ENCODE measurements at places on chromosomes 5 and 9.

GRCh38 chr5:172530406-172530805 is 76.1 kb upstream of the SH3PXD2B start:
- H3K4me3 ChIP-seq: no peak overlapping the region
- DNase-seq: no peak
- no peaks in the 10 kb centered on the region for H3K36me3 ChIP-seq

DNA sequence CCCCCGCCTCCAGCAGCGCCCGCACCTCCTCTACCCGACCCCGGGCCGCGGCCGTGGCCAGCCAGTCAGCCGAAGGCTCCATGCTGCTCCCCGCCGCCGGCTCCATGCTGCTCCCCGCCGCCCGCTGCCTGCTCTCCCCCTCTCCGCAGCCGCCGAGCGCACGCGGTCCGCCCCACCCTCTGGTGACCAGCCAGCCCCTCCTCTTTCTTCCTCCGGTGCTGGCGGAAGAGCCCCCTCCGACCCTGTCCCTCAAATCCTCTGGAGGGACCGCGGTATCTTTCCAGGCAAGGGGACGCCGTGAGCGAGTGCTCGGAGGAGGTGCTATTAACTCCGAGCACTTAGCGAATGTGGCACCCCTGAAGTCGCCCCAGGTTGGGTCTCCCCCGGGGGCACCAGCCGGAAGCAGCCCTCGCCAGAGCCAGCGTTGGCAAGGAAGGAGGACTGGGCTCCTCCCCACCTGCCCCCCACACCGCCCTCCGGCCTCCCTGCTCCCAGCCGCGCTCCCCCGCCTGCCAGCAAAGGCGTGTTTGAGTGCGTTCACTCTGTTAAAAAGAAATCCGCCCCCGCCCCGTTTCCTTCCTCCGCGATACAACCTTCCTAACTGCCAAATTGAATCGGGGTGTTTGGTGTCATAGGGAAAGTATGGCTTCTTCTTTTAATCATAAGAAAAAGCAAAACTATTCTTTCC is 19.3 kb downstream of the CDKN2A start:
- peak overlapping the region; percentile 84 for H3K27ac ChIP-seq
- H3K4me1 ChIP-seq: peaks cover 24% of the 10 kb centered on the region
- peak overlapping the region; percentile 83 for H3K4me3 ChIP-seq

- H3K27ac ChIP-seq: no peak overlapping the region
- peaks cover 21% of the 10 kb centered on the region for H3K4me1 ChIP-seq
- H3K4me3 ChIP-seq: no peak overlapping the region
- H3K27me3 ChIP-seq: no peaks in the 10 kb centered on the region
- DNase-seq: no peak
These were observed 104.1 kb upstream of the ZNF462 start for GRCh38 chr9:106758911-106759310.

DNA sequence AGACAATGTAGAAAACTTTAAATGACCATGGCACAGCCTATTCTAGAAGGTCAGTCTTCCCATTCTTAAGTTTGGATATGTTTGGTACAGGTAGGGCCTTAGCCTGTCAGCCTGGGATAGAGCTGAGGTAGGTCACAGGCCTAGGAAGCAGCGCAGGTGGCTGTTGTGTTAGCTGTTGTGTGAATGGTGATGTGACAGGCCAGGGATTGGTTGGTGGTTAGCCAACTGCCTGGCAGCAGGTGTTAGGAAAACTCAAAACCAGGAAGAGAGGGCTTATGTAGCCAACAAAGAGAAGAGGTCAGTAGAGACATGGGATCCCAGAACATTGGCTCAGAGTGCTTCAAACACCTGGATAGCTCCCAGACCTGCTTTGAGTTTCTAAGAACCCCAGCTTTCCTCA is 84.2 kb downstream of the FBXO38 start:
- no peak overlapping the region for H3K27ac ChIP-seq
- H3K36me3 ChIP-seq: no peaks in the 10 kb centered on the region
- no peak overlapping the region for H3K4me3 ChIP-seq
- no peaks in the 10 kb centered on the region for H3K27me3 ChIP-seq
- no peak for DNase-seq
- no peaks in the 10 kb centered on the region for H3K4me1 ChIP-seq

GRCh38 chr9:135353935-135354334 is 125.6 kb upstream of the PPP1R26 start:
- DNase-seq: no peak
- H3K4me1 ChIP-seq: peaks cover 10% of the 10 kb centered on the region
- no peak overlapping the region for H3K4me3 ChIP-seq
- H3K27ac ChIP-seq: no peak overlapping the region

DNA sequence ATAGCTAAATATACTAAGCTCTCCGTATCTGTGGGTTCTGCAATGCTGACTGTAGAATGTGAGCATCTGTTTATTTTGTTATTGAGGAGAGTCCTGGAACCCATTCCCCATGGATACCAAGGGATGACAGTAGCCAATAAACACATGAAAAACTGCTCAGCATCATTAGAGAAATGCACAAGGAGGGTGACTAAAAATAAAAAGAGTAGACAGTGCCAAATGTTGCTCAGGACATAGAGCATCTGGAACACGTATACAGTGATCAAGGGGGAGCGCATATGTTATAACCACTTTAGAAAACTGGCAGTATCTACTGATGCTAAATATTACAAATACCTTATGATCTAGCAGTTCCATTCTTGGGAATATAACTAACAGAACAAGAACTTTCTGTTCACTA is 31.0 kb downstream of the MARCHF6 start:
- H3K27ac ChIP-seq: no peak overlapping the region
- no peaks in the 10 kb centered on the region for H3K27me3 ChIP-seq
- peaks cover 38% of the 10 kb centered on the region for H3K36me3 ChIP-seq
- no peak for DNase-seq

GRCh38 chr5:57442080-57442839 is 40.4 kb downstream of the ACTBL2 start:
- no peaks in the 10 kb centered on the region for H3K36me3 ChIP-seq
- H3K4me1 ChIP-seq: peaks cover 54% of the 10 kb centered on the region

- peaks cover 7% of the 10 kb centered on the region for H3K36me3 ChIP-seq
- no peaks in the 10 kb centered on the region for H3K27me3 ChIP-seq
- H3K4me3 ChIP-seq: peak overlapping the region; percentile 89
- H3K27ac ChIP-seq: peak overlapping the region; percentile 96
These were observed 547 bp downstream of the CLTA start for GRCh38 chr9:36191290-36191645.

- no peak for DNase-seq
- no peaks in the 10 kb centered on the region for H3K36me3 ChIP-seq
- H3K27ac ChIP-seq: no peak overlapping the region
- peaks cover 4% of the 10 kb centered on the region for H3K4me1 ChIP-seq
- no peaks in the 10 kb centered on the region for H3K27me3 ChIP-seq
These were observed 12.7 kb upstream of the THG1L start for GRCh38 chr5:157718519-157718918.

GRCh38 chr5:174790906-174791305 is 66.5 kb downstream of the MSX2 start:
- H3K27me3 ChIP-seq: no peaks in the 10 kb centered on the region
- peak overlapping the region; percentile 72 for H3K27ac ChIP-seq
- H3K4me1 ChIP-seq: peaks cover 27% of the 10 kb centered on the region

DNA sequence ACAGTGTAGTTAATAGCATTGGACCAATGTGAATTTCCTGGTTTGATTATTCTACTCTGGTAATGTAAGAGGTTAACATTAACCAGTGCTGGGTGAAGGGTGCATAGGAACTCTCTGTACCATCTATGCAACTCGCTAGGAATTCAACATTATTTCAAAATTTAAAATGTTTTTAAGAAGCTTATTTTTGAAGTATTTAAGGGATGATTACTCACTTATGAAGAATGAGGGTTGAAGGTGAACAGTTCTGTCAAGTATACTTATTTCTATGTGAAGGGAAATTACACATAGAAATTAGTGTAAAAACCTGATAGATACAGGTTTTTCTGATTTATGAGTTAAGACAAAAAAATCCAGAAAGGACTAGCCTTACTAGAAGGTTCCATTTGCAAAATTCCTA is 165.8 kb downstream of the INSYN2B start:
- H3K36me3 ChIP-seq: no peaks in the 10 kb centered on the region
- DNase-seq: no peak
- H3K27me3 ChIP-seq: peaks cover 43% of the 10 kb centered on the region
- no peak overlapping the region for H3K4me3 ChIP-seq
- no peak overlapping the region for H3K27ac ChIP-seq
- H3K4me1 ChIP-seq: no peaks in the 10 kb centered on the region

- H3K4me1 ChIP-seq: peaks cover 51% of the 10 kb centered on the region
- DNase-seq: peak; percentile 82
- no peaks in the 10 kb centered on the region for H3K36me3 ChIP-seq
- peaks cover 1% of the 10 kb centered on the region for H3K27me3 ChIP-seq
- H3K27ac ChIP-seq: peak within 1 kb of the TSS; percentile 94
These were observed at the start of gene LIFR for GRCh38 chr5:38556599-38557307. TSS of gene LIFR (minus strand) at chr5:38556646. CDS start at chr5:38530647, 25,999 bp downstream.

DNA sequence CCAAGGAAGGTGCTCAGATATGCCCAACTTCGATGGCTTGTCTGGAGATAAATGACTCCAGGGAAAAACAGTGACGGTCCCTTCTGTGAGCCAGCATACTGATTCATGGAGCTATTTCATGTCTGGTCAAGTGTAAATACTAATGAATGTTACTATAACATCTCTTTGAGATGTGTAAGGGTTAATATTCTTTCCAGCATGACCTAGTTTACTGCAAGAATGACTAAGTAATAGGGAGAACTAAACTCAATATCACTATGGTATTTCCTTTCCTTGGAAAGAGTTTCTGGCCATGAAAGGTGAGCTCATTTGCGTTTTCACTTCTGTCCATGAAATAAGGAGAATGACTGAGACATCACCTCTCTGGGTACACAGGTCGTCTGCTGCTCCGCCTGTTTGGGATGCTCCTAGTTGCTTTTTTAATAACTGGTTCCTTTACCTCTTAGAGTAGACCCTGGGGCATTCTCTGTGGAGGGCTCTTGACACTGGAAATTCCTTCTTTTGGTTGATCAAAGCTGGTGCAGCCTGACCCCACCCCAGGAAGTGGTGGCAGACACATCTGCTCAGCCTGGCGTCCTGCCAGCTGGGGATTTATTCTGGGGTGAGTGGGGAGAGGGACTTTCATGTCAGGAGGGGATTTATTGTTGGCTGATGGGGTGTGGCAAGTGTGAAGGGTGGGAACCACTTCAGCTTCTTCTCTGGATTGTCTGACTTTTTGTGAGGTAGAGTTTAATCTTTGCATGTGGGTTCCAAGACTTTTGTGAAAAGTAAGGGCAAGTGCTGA is 250.0 kb upstream of the MPDZ start:
- no peak overlapping the region for H3K4me3 ChIP-seq
- DNase-seq: no peak
- no peaks in the 10 kb centered on the region for H3K27me3 ChIP-seq

- no peaks in the 10 kb centered on the region for H3K27me3 ChIP-seq
- no peaks in the 10 kb centered on the region for H3K36me3 ChIP-seq
- H3K27ac ChIP-seq: no peak overlapping the region
These were observed 15.4 kb downstream of the FAM81B start for GRCh38 chr5:95406426-95407090.

- H3K27ac ChIP-seq: no peak overlapping the region
- DNase-seq: no peak
- H3K27me3 ChIP-seq: no peaks in the 10 kb centered on the region
- H3K4me3 ChIP-seq: no peak overlapping the region
- H3K4me1 ChIP-seq: peaks cover 10% of the 10 kb centered on the region
These were observed 34.4 kb upstream of the MRPS30 start for GRCh38 chr5:44774279-44774880.

DNA sequence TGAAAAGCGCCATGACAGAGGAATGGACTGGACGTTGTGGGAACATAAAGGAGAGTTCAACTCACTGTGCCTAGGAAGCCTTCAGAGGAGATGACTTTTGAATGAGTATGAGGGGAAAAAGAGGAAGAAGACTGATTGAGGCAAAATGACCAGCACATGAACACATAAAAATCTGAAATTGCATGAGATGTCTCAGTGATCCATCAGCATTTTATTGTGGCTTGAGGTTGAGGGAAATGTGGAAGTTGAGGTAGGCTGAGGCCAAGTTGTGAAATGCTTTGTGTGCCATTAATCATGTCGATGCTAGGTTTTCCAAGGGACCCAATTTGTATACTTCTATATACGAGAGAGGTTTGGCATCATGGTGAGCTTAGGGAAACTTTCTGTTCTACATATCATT is 140.9 kb upstream of the TLX3 start:
- H3K27me3 ChIP-seq: no peaks in the 10 kb centered on the region
- peaks cover 3% of the 10 kb centered on the region for H3K4me1 ChIP-seq
- H3K27ac ChIP-seq: no peak overlapping the region
- DNase-seq: no peak

GRCh38 chr9:124551472-124552272 is 44.5 kb upstream of the NR5A1 start:
- H3K27me3 ChIP-seq: no peaks in the 10 kb centered on the region
- no peak for DNase-seq
- no peak overlapping the region for H3K4me3 ChIP-seq
- no peaks in the 10 kb centered on the region for H3K36me3 ChIP-seq

GRCh38 chr9:123571240-123571639 is 215.2 kb downstream of the CRB2 start:
- H3K27ac ChIP-seq: no peak overlapping the region
- peaks cover 20% of the 10 kb centered on the region for H3K36me3 ChIP-seq
- H3K4me1 ChIP-seq: peaks cover 13% of the 10 kb centered on the region
- no peaks in the 10 kb centered on the region for H3K27me3 ChIP-seq

DNA sequence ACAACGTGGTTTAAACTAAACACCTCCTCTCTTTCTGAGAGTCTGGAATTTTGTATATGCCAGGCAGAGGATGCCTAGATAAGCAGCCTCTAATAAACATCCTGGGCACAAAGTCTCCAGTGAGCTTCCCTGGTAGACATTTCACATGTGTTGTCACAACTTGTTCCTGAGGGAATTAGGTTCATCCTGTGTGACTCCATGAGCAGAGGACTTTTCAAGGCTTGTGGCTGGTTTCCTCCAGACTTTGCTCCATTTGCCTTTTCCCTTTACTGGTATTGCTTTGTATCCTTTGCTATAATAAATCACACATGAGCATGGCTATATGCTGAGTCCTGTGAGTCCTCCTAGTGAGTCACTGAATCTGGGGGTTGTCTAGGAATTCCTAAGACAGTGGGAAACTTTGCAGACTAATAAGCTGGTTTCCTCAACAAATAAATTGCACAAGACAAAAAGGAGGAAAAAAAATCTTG is 77.4 kb downstream of the NR2F1-AS1 start:
- H3K4me1 ChIP-seq: no peaks in the 10 kb centered on the region
- no peaks in the 10 kb centered on the region for H3K27me3 ChIP-seq
- no peak overlapping the region for H3K4me3 ChIP-seq
- H3K36me3 ChIP-seq: peaks cover 9% of the 10 kb centered on the region
- DNase-seq: no peak
